Activated naive CD4-positive, alpha-beta T cell treated with anti-CD3 and anti-CD28 coated beads, Interleukin-2, amount 50 U/mL, for 16 hours (primary cell): ENCODE measurements at places on chromosomes 13 and 19.

GRCh38 chr19:29239213-29239776 is 26.3 kb upstream of the UQCRFS1 start:
- no peak for DNase-seq

GRCh38 chr19:42323852-42324654 is 1.4 kb upstream of the MEGF8 start:
- peak; percentile 19 for DNase-seq

DNA sequence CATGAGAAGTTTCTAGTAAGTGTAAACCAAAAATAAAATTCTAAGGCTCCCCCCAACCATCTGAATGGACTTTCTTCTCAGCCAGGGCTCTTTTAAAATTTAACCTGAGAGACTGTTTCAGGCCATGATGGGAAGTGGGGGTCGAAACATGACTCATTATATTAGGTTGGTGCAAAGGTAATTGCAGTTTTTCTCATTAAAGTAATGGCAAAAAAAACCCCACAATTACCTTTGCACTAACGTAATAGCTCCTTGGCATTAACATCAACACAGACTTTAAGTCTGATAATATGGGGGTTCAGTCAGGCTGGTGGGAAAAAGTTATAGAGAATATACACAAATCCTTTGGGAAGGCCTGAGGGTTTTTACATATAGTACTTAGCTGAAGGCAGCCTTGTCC is 9.4 kb upstream of the SPART start:
- no peak for DNase-seq

GRCh38 chr13:29059800-29060199 is 239.7 kb downstream of the MTUS2 start:
- DNase-seq = no peak

DNA sequence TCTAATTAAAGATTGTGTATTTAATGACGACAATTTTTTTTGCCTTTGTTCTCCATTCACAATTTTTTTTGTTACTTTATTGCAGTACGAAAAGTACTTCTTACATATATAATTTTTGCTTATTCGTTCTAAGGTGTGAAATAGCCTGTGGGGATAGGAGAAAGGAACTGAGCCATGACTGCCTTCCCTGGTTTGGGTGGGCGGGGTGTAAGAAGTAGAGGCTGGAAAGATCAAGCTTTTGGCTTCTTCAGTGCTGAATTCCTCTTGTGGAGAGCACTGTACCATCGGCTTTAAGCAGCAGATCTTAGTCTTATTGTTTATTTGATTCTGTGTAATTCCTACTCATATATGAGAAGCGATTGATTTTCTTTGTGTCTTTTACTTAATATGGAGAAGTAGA is 115.8 kb downstream of the NBEA start:
- no peak for DNase-seq

- no peak for DNase-seq
Observed at GRCh38 chr13:62173958-62174357, 758.3 kb upstream of the PCDH20 start.

DNA sequence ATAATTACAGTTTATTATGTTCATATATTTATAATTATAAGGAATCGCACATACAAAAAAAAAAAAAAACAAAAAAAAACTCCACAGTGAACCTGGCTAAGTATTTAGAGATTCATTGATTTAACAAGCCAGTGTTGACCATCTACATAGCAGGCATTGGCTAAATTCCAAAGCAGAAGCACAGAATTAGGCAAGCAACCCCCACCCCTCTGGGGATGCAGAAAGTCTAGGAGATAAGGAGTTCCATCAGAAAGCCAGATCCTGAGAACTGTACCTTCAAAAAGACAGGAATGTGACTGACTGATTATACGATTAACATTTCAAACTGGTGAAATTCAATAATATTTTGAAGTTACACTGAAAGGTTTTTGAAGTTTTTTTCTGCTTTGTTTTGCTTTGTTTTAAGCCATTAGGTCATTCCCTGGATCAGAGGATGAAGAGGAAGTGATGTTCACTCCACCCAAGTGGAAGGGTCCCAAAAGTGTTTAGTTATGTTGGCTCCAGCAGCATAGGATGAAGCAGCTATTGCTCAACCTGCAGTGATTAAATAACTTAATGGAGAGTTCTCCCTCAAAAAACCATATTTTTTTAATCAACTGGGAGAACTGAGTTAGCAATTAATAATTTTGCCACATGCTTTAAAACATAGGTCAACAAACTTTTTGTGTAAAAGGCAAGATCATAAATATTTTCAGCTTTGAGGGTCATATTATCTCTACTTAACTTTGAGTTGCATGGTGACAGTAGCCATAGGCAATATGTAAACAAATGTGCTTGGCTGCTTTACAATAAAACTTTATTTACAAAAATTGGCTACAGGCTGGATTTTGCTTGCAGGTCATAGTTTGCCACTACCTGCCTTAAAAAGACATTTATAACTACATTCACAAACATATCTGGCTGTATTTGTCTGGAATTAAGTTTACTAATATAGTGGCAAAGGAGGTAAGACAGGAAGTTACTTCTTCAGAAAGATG is 49.6 kb downstream of the DOCK9 start:
- no peak for DNase-seq

DNA sequence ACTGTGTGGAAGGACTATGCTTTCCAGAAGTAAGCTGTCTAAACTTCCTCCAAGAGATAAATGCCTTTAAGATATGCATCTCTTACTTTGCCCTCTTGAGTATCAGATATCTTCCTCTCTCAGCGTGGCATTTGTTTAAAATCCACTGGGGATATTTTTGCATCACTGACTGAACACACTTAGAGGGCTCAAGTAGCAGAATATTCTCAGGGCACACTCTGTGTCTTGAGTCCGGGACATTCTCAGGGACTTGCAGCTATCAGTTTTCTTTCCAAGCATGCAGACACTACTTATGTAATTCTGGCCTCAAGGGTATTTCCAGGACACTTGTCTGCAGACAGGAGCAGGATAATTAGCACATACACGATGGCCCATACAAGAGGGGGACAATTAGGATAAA is 84.7 kb downstream of the ERCC5 start:
- DNase-seq = no peak

DNA sequence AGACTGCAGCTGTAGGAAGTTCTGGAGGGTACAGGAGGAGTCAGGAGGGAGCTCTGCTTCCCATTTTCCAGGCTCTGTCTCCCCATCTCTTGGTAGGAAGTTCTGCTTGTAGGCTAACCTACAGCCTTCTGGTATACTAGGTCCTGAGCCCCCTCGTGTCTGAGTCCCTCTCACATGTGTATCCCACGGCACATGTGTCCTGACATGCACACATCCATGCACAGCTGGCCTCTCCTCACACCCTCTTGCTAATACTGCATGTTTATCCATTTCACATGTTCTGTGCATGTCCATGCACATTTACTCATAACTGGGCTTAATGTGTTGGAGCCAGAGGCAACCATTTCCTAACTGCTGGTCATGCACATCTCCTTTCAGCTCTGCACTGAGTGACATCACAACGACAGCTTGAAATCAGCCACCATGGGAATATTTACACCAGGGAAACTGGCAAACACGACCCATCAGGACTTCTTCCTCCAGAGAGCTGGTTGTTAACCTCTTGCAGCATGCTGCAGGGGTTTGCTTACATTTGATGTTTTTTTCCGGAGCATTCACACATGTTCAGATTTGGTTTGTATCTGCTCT is 3.0 kb downstream of the CD209 start:
- no peak for DNase-seq

DNA sequence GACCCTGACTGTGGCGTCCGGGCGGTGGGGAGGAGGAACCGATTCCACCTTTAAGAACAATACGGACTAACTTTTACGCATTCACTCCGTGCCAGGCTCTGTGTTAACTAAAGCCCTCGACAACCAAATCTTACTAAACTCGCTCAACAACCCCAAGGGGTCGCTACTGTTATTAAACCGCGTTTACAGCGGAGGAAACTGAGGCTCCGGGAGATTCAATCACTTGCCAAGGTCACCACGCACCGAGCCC is 1.2 kb downstream of the SAMD1 start:
- peak; percentile 19 for DNase-seq

DNA sequence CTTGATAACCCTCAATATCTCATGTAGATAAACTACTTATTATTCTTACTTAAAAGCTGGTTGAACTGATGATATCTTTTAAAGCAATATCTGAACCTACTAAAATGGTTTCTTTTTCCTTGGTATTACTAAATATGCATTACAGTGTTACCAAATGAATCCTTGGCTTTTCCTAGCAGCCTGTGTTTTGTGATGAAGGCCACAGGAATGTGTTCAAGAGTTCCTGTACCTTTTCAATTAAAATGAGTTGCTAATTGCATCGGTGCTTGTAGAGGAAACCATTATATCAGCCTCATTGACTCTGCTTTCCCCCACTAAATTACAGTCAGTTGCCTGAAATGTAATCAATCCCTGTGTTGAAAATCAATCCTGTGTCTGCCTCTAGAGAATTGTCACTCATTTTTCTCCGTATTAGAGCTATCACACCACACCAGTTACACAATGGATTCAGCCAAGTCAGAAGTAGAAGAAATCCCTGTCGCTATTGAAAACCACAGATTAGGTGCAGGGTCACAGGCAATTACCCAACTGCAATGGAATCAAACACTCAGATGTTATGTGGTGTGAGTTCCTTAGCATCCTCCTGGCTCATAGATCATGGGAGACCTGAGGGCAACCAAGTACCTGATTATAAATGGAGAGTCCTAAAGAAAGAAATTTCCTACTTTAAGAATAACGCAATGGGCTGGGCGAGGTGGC is 13.3 kb downstream of the FAM216B start:
- DNase-seq = no peak

GRCh38 chr13:112618501-112618900 is 30.5 kb upstream of the TUBGCP3 start:
- DNase-seq = no peak

GRCh38 chr19:48489608-48490216 is 20.5 kb downstream of the CYTH2 start:
- peak; percentile 83 for DNase-seq

- DNase-seq = no peak
Observed at GRCh38 chr13:112251930-112252585, 124.1 kb upstream of the SPACA7 start.

DNA sequence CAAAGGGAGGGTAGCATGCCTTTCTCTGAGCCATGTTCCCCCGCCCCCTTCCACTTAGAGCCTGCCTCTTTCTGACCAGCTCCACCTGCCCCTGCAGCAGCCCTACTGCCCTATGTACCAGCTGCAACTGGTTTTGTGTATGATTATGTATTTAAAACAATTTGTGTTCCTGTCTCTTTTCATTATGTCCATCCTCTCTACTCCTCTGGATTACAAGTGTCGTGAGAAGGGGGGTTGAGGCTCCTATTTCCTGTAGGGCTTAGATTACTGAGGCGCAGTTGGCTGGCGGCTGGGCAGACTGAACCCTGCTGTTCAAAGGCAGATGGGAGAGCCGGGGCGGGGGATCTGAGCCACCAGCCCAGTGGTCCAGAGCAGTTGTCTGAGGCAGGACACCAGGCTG is 213.3 kb downstream of the KCNRG start:
- no peak for DNase-seq

DNA sequence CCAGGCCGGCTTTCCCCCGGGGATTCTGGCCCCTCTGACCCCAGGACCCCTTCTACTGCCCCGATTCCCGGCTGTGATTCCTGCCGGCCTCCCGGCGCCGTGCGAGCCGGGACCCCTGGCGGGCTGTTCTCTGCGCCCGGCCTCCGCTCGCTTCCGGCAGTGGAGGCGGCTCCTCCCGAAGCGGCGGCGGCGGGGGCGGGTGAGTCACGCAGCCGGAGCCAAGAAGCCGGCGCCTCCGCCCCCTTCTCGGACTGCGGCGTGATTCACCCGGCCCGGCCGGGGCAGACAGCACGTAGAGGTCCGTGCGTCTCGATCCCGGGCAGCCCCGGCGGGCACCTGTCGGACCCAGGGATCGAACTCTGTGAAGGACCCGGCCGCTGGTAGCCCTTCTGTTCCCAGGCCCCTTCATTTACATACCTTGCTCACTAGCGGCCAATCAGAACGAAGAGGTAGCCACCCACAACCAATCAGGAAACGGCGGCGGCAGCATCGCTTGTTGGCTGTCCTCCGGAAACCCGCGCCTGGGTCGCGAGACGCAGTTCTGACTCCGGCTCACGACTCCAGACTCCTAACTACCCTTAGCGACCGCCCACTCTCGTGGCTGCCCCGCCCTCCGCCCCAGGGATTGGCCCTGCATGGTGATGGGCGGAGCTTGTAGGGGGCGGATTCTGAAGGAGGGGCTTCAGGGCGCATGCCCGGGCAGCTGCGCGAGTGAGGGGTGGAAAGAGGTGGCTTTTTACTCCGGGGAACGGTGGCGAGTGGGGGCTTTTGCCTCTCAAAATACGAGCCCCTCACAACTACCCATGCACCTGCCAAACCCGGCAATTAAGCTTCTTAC is at the start of gene SERTAD1:
Gene SERTAD1 (minus strand): TSS at position 543 of the 838 bp plus-strand sequence. CDS start 2,446 bp downstream, outside the sequence.
- DNase-seq = peak; percentile 100

GRCh38 chr19:57947419-57948134 is at the start of gene ZNF256:
ZNF256 (minus strand) TSS chr19:57947706; CDS start chr19:57947474, 232 bp downstream.
- DNase-seq = peak; percentile 95

GRCh38 chr19:33520048-33520643 is 1.4 kb downstream of the PEPD start:
- no peak for DNase-seq

DNA sequence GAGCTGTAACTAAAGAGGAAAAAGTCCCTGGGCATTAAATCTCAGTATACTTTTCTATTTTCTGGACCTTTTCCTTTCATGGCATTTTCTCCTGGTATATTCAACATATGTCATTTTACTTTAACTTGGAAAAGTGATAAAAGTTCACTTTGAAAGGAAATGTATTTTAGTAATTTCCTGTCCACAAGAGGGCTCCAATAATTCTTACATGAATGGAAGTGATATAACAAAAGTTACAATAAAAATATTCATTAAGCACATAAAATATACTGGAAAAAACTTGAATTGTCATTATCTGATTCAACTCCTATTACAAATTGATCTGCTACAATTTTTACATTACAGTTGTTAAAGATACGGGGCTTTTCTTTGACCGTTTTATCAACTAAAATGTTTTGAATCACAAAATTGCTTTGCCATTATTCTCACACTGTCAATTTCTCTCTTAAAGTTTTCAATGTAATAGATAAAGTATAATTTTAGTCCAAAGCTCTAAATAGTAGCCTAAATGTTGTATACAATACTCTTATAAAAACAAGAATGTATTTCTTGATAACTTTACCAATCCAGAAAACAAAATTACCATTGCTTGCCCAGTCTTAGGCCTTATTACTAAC is 4.9 kb downstream of the UBL3 start:
- no peak for DNase-seq

GRCh38 chr19:38265213-38265861 is 964 bp downstream of the SPINT2 start:
- no peak for DNase-seq

DNA sequence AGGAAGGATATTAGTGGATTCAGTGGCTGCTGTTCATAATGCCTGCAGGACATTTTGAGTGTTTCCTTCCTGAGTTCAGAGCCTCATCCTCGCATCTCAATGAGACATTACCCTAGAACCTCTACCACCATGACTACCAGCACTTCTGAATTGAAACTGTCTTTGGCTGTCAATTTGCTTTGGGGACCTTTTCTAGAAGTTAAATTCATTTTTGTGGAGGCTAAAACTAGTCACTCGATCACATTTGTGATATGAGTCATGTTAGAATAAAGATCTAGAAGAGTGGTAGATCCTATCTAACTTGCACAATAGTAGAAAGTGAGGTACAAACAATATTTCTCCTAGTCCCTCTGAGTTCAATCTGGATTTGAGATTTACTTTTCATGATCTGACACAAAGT is 124.9 kb downstream of the KCNRG start:
- no peak for DNase-seq

GRCh38 chr13:96474181-96474557 is 384.3 kb downstream of the HS6ST3 start:
- DNase-seq = no peak

- no peak for DNase-seq
Observed at GRCh38 chr13:87089391-87089790, 581.8 kb upstream of the SLITRK5 start.

- DNase-seq = no peak
Observed at GRCh38 chr13:29977476-29978120, 127.2 kb upstream of the UBL3 start.
